ENCODE measurements at places on chromosomes 6 and 20.
A peak's percentile ranks its signal among the peaks of the same experiment; 100 is the strongest.

DNA sequence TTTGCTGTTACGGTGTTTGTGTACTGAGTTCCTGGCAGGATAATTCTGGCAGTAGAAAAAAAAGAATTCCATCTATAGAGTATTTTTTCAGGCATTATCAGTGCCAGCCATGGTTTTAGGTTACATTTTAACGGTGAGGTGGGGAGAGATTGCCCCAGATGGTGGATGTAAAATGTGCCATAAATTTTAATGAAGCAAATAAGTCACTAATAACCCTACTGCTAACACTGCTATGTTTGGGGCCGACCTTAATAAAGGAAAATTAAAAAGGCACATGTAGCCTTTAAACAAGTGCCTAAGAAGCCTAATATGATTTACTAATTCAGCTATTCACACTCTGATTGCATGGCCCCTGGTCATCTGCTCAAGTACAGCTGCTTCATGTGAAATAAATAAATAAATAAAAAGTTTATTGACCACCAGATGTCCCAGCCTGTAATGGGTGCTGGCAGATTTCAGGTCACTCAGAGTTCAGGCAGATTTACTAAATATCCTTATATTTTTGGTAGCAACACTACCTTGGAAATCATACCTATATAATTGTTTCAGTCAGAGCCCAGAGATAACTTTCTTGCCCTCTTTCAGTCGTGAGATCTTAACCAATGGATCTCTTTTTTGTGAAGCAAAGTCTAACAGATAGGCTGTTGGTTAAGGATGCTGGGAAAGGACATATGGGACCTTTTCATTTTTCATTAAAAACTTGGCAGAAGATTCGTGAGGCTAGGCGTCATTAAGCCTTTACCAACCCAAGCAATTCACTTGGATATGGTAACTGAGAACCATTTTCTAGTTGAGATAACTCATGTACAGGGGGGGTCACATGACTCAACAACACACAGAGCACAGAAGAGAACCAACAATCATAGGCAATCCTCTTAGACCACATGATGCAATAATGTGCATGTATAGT is 495.0 kb upstream of the NRSN1 start:
- DNase-seq, result no peak

DNA sequence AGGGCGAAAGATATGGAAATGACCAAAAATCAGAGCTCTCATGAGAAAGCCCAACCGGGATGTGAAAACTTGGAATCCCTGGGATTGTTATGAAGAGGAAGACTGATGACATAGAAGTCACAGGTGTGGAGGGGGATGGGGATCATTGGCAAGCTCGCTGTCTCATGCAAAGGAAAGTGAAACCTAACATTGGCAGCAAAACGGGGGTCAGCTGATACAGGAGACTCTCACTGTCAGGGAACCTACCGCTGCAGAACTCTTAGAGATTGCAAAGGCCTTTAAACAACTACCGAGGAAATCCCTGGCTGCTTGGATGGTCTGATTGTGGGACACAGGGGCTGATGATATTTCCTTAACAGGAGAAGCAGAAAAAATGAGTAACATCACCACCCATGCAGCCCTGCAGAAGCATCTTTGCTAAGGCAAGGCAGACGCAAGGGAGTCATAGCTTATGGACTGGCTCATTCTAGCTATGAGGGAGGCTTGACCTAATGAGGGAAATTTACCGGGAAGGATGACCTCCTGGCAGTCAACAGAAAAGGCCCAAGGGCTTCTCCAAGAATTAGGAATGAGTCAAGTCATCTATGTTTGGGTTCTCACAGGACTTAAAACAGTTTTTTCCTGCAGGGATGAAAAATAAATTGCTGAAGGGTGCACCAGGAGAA is 7.0 kb downstream of the MUC21 start:
- no peak for DNase-seq

- DNase-seq, result no peak
Observed at GRCh38 chr20:34861386-34862084, 11.1 kb downstream of the GGT7 start.

GRCh38 chr20:25082498-25082873 is 545 bp upstream of the VSX1 start:
- no peak for DNase-seq

GRCh38 chr6:143679041-143679440 is 1.3 kb downstream of the PHACTR2 start:
- no peak for DNase-seq

DNA sequence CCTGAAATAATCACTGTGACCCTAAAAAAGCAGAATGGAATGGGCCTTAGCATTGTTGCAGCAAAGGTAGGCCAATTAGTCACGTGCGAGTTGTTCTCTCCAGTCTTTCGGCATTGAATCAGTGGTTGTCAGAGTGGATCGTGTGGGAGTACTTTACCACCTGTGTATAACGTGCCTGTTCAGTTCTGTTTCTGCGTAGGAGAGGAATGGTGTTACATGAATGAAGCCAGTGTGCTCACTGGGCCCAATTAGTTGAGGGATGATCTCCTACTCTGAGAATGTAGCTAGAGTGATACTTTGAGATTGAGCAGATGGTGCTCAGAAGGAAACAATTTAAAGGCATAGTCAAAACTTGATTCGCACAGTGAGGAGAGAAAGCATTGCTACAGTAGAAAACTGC is 72.4 kb upstream of the KIF25 start:
- no peak for DNase-seq

DNA sequence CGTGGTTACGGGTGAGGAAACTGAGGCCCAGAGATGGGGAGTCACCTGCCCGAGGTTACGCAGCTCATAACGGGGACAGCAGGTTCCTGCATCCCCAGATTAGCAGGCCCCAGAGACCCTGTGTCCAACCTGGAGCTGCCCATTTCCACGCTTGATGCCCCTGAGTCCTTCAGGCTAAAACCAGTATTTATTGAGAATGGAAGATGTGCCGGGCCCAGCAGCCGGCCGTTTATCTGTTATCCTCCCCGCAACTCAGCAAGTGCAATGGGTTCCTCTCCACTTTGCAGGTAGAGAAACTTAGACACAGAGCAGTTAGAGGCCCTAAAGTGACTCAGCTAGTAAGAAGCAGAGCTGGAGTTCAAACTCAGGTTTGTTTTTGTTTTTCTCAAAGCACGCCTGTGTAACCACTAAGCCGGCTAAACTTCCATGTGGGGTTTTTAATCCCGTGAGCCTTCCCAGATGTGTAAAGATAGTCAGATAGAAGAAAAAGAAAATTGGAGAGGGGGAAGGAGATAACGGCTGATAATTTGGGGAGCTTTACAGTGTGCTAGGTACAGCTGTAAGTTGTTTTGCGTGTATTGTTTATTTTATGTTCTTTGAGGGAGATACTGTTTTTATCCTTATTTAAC is 775 bp downstream of the PFDN4 start:
- DNase-seq, result no peak

- no peak for DNase-seq
Observed at GRCh38 chr6:35782424-35782823, 1.6 kb downstream of the CLPSL1 start.

DNA sequence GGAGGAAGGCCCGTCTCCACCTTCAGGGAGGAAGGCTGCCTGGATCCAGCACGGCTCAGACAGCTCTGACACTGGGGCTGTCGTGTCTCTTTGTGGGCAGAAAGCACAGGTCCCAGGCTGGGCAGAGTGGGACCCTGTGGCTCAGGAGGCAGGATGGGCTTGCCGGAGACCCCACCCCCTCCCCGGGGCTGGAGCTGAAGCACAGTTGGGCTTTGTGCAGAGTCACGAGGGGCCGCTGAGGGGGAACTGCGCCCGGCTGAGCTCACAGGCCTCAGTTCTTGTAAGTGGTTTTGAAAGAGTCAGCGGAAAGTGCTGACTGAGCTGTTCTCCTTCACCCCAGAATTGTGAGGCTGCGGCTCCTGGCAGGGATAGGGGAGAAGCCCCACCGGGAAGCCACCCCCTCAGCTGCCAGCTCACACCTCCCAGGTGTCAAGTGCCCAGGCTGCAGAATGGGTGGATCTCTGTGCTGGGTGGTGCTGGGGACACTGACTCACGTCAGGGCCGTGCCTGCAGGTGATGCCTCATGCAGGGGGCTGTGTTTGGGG is 145.5 kb upstream of the RNF24 start:
- peak; percentile 63 for DNase-seq

- no peak for DNase-seq
Observed at GRCh38 chr20:57638173-57638894, 18.1 kb upstream of the ZBP1 start.

GRCh38 chr6:20698675-20699074 is 164.4 kb downstream of the CDKAL1 start:
- DNase-seq, result no peak

GRCh38 chr6:129921169-129921817 is 60.2 kb upstream of the TMEM244 start:
- no peak for DNase-seq

- no peak for DNase-seq
Observed at GRCh38 chr6:159109391-159109790, 59.8 kb upstream of the FNDC1 start.

- DNase-seq, result no peak
Observed at GRCh38 chr20:9572670-9573069, 58.3 kb downstream of the LAMP5 start.

DNA sequence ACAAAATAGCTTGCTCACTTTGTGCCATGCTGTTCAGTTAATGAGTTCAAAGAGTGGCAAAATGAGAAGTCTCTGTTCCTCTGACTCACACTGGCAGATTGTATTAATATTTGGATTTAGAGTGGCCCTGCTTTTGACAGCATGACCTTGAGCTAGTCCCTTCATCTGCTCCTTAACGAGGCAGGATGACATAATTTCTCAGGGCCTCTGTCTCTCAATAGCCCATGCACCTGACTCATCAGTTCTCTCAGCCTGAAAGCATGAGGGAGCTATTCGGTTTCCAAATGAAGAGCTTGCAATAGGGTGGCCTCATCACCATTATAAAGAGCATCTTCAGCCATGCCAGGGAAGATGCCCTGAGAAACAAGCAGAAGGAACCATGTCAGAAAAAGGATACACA is 38.2 kb downstream of the CAP2 start:
- DNase-seq, result no peak

DNA sequence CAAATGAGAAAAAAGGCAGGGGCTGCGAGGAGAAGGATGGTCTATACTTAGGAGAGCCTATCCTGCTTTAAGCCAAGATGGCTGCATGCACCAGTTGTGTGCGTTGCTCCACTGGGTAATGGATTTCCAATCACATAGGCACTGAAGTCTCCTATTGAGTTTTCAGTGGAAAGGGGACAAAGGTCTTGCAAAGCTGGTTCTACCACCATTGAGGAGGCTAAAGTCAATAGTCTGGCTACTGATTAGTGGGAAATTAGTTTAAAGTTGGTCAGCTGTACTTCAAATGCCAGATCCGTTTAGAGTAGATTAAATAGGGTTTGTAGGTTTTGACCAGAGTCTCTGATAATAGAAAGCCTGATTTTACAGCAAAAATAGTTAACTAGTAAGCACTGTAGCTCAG is 104.9 kb downstream of the SESN1 start:
- DNase-seq, result no peak

DNA sequence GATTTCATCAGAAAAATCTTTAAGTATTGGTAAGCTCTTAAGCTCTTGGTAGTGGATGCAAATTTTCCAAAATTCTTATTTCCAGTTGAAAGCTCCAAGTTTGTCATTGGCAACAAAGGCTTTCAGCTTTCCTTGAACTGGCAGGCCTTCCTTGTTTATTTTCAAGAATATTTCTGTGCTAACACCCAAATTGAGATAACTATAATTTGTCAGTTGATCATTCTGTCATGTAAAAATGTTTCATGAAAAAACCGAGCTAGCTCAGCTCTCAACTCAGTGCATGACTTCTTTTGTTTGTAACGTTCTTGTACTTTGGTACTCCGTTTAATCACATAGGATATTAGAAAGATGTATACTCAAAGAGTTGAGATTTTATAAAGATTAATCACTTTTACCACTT is 38.9 kb upstream of the CALHM6 start:
- no peak for DNase-seq

DNA sequence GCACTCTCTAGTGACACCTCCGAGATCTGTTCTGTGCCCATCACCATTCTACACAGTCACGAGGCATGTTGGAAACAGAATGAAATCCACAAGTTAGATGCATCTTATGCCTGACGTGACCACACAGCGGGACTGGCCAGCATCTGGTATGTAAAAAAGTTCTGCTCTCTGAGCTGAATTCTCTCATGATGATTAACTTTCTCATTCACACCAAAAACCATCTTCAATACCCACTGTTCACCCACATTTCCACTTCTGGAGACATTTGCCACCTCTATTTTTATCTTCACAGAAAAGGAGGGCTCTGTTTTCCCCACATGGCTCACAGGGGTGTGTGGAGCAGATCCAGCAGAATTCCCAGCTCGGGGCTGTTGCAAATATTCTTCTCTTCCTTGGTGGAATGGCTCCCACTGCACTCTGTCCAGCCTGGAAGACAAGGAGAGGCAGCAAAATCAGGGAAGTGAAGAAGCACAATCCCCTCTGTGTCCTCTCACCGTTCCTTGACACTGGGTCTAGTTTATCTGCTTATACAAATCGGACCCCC is 303.4 kb downstream of the TAF4 start:
- no peak for DNase-seq

DNA sequence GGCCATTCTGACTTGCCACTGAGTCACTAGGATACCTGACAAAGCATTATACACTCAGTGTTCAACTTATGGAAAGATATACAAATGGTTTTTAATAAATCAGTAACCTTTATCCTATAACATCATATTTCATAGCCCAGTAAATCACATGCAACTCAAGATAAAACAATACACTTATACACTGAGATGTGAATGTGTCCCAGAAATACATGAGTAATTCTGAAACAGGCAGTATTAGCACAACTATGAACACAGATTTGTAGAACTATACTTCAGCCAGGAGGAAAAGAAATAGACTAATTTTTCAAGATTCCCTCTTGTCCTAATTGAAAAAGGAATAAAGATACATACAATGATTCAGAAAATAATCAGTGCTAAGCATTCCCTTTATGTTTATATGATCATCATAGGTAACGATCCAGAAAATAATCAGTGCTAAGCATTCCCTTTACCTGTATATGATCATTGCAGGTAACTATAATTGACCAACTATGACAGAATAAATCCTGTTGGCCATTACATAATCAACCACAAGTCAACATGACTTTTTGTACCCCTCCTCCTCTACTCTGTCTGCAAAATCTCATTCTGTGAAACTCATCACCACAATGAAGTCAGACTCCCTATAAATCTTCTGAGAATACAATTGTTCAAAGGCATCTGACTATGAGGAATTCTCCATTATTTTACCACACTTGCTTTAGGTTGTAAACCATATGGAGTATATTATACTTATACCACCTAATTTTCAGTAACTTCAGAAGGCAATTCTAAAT is 30.3 kb downstream of the HACE1 start:
- no peak for DNase-seq

- DNase-seq, result no peak
Observed at GRCh38 chr6:104226790-104227446, 632.8 kb downstream of the HACE1 start.

All from foreskin melanocyte (primary cell).